ENCODE measurements at places on chromosomes 2 and 18. TPM values are rescaled to one million over a fixed set of nuclear protein-coding genes. Genes with fewer than 3 reads are reported as not detected.

The CFAP65 gene
- not detected for total RNA-seq

The VAMP5 gene
- 16.6 TPM for total RNA-seq

The RANBP2 gene
- total RNA-seq, result 87.6 TPM

The RTP5 gene
- total RNA-seq, result not detected

The PRKAG3 gene
- not detected for total RNA-seq

The ESPNL gene
- 1.5 TPM for total RNA-seq

The RNF125 gene
- total RNA-seq, result not detected

The CYP1B1 gene
- 0.78 TPM for total RNA-seq

The CD28 gene
- under 0.01 TPM for total RNA-seq

The ABCG5 gene
- not detected for total RNA-seq

The MYCN gene
- not detected for total RNA-seq

The LRP1B gene
- total RNA-seq, result 1.2 TPM

The SLC5A7 gene
- total RNA-seq, result not detected

The RAB17 gene
- 0.60 TPM for total RNA-seq

The SCN3A gene
- 0.89 TPM for total RNA-seq

Measured in smooth muscle cell of the umbilical artery (primary cell).